ENCODE measurements at places on chromosomes 16 and 17.

GRCh38 chr16:50315346-50315997 lies 49.1 kb downstream of the ADCY7 start:
- DNase-seq: no peak

DNA sequence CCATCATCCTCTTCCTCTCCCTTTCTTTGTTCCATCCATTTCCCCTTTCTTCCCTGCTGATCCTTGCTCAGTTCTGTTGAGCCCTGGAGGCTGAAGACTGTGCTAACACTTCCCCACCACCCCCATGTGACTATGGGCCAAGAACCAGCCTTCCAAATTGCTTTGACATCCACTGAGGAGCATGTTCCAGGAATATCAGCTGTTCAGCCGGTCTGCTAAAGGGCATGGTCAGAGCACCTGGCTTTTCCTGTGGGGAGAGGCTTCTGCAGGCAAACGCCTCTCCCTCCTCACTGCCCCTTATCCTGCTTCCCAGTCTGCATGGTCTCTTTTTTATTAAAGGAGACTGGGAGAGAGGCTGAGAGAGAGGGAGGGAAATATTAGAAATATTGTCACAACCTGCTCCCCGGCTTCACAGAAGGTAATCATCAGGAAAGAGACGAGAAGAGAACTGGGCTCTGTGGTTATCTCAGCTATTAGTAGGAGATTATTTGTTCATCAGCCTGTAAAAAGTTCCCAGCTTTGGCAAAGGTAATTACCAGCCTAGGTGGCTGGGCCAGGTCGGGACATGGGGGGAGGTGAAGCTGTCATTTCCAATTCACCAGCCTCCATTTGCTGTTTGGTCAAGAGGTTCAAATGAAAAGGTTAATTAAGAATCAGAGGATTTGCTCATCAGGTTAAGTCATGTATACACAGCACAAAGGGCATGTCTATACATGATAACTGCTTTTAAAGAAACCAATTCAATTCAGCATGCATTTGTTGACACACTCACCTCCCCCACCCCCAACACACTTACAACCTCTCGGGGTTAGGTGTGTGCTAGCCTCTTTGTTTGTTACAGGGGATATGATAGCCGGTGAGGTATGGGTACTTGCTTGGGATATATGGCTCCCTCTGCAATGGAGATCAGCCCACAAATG lies 83.7 kb upstream of the CRHR1 start:
- no peak for DNase-seq

GRCh38 chr16:56916571-56917403 lies 15.2 kb upstream of the HERPUD1 start:
- DNase-seq: no peak

DNA sequence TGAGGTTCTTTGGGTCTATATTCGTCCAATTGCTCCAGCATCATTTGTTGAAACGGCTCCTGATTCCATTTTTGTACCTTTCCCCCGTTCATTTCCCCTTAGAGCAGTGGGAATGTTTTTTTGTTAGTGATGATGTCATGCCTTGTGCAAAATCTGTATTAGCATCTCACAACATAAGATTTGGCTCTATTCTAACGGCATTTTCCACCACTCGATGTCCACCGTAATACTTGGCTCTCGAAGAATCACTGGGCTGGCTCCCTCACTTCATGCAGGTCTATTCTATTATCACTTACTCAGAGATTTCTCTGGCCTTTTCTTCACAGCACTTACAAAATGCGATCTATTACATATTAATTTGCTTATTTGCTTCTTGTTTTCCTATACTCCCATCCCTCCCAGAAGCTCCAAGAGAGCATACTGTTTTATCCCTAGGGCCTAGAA lies 571 bp upstream of the NME1 start:
- DNase-seq: no peak

- no peak for DNase-seq
These were observed 104.9 kb upstream of the HS3ST4 start for GRCh38 chr16:25586826-25587225.

DNA sequence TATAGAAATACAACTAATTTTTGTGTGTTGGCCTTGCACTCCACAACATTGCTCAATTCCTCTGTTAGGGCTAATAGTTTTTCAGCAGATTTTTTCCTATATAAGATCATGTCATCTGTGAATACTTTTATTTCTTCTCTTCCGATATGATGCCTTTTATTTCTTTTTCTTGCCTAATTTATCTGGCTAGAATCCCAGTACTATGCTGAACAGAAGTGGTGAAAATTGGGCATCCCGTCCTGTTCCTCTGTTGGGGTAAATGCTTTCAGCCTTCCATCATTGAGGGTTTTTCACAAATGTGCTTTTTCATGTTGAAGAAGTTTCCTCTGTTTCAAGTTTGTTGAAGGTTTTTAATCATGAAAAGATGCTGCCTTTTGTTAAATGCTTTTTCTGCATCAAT lies 22.7 kb upstream of the TNFRSF13B start:
- DNase-seq: no peak

DNA sequence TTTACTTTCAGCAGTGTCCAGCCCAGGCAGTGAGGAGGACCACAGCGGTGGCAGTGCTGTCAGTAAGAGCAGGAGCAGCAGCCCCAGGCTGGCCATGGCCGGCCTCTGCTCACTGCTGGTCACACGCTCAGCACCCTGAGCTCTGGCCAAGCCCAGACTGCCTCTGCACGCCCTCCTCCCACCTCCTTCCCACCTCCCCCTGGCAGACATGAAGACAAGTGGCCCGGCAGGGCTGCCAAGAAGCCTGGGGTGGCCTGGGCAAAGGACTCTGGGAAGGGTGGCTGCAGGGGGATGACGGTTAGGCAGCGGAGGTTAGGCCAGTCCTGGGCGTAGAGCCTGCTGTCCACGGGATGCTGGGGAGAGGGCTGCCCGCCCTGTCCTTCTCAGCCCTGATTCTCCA lies at the start of gene C16orf89:
C16orf89 (minus strand) TSS at position 144 of the 400 bp plus-strand sequence; CDS start at position 96, 48 bp downstream.
- DNase-seq: no peak

- no peak for DNase-seq
These were observed 55.4 kb downstream of the SDK2 start for GRCh38 chr17:73588891-73589290.

GRCh38 chr16:82046541-82046940 lies 11.5 kb downstream of the HSD17B2 start:
- no peak for DNase-seq

DNA sequence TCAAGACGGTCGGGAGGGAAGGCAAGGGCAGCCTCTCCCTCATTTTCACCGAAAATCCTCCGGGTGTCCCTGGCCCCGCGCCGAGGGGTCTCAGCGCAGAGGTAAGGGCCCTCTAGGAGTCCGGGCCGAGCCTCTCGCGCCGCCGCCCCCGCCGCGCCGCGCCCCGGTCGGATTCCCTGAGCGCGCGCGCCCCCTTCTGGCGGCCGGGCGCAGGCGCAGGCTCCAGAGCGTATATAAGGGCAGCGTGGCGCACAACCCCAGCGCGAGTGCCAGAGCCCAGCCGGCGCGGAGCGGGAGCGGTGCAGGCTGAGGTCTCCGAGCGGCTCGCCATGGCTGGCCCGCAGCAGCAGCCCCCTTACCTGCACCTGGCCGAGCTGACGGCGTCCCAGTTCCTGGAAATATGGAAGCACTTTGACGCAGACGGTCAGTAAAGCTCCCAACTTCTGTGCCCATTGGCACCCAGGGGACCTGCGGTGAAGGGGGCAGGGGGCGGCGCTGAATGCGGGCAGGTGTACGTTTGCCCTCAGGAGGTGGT lies at the start of gene CALB2:
CALB2 (plus strand) TSS at position 260 of the 535 bp plus-strand sequence; CDS start at position 330, 70 bp downstream.
- peak; percentile 41 for DNase-seq

- no peak for DNase-seq
These were observed 11.5 kb upstream of the USP32 start for GRCh38 chr17:60403523-60403810.

GRCh38 chr17:29059281-29059680 lies 16.3 kb downstream of the PIPOX start:
- no peak for DNase-seq

GRCh38 chr17:683499-684254 lies 31.0 kb downstream of the VPS53 start:
- DNase-seq: no peak

DNA sequence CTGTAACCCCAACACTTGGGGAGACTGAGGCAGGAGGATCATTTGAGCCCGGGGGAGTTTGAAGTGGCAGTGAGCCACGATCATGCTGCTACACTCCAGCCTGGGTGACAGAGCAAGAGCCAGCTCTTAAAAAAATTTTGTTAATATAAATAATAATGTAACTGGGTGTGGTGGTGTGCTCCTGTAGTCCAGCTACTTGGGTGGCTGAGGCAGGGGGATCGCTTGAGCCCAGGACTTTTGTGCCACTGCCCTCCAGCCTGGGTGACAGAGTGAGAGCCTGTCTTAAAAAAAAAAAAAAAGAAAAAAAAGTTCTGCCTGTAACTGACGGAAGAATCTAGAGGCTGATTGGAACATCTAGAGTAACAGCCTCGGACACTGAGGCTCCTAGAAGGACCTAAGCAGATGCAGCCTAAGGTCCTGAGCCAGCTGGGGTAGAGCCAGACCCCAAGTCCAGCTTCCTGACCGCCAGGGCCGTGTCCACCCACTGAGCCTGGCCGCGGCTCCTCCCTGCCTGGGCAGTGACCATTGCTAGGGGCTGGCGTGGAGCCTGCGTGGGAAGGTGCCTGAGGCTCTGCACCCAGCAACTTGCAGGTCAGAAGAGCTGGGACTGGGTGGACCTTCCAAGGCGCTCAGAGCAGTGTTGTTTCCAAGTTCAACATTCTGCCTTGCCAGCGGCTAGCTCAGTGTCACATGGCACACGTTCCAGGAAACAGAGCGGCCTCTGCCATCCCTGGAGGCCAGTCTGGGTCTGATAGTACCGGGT lies 209.4 kb upstream of the CIBAR2 start:
- DNase-seq: no peak

- DNase-seq: no peak
These were observed 18.5 kb downstream of the FCSK start for GRCh38 chr16:70472786-70473433.

GRCh38 chr17:7380321-7380720 lies 568 bp upstream of the TNK1 start:
- no peak for DNase-seq

GRCh38 chr17:15171167-15172047 lies 93.7 kb downstream of the PMP22 start:
- no peak for DNase-seq

DNA sequence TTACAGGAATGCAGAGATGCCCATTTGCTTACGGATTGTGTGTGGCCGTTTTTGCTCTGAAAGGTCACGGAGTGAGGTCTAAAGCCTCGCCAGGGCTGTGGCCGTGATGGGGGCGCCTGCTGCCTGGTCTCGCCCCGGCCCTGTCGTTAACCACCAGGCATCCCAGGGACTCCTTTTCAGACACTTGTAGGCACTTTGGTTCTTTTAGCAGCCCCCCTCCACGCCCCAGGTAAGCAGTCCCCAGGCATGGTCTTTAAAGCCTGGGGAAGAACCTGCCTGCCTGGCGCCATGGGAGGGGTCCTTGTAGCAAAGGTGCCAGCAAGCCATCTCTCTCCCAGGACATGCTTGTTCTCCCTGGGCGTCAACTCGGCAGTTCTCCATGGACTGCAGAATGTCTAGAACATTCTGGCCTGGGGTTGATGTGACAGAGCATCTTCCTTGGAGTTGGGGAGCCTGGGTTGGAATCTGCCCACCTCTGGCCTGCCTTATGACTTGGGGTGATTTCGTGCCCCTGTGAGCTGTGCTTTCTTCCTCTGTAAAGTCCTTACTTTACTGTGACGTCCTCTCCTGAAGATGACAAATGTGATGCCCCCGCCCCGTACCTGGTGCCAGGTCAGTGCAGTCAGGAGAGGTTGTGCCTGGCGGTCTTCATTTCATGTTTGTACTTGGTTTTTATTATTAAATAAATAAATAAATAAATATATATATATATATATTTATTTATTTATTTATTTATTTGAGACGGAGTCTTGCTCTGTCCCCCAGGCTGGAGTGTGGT lies 5.4 kb downstream of the KCTD5 start:
- no peak for DNase-seq

- no peak for DNase-seq
These were observed 24.5 kb downstream of the UNK start for GRCh38 chr17:75808905-75809621.

- DNase-seq: no peak
These were observed 12.1 kb upstream of the FOXF1 start for GRCh38 chr16:86498155-86498670.

DNA sequence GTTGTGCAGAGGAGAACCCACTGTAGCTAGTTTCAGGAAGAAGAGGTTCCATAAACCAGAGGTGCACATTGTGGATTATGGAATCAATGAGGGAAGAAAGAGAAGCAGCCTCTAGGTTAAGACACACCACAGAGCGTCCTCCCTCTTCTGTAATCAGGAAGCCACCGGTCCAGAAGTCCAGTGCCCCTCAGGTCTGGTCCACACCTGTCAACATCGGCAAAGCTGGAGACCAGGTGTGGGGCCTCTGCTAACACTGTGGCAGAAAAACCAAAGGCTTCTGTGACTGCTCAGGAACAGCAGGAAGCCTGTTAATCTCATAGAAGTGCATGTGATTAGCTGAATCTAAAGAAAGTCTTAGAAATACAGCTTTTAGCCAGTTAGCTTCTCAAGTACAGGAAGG lies 23.3 kb downstream of the LIMD2 start:
- no peak for DNase-seq

DNA sequence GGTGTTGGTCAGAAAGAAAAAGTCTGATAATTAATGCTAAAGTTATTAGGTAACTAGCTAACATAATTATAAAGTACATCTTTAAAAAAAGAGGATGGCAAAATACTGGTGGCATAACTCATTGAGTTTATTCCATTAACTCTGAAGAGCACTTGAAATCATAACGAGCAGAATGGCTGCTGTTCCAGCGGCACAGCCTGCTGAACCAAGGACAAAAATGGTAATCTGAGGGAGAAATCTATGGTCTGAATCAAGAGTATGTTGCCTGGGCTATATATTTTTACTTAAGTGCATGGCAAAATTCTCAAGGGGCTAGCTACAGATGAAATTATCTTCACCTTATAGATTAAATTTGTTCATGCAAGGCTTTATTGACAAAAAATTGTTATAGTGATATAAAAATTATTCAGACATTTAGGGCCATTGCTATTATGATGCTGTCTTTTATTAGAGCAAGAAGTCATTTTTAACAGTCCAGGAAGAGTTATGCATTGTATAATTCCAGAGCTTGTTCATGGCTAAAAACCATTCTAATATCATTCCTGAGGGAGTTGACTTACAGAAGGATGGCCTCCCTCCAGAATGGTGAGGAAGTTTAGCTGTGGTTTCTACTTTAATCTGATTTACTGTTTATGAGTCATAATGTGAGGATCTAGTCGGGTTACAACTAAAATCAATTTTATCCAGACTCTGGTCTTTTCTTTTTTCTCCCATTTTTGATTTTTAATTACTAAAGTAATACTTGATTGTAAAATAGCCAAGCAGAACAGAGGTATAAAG lies 41.4 kb upstream of the ANKFN1 start:
- DNase-seq: no peak

- DNase-seq: no peak
These were observed 313.0 kb downstream of the SEC14L1 start for GRCh38 chr17:77453613-77454241.
